ENCODE measurements at places on chromosomes 12 and 14. TPM values are rescaled to one million over a fixed set of nuclear protein-coding genes. Genes with fewer than 3 reads are reported as not detected.

The FGF23 gene
- total RNA-seq: not detected

The FGFR1OP2 gene
- total RNA-seq: 85.4 TPM

The NCOR2 gene
- total RNA-seq: 72.1 TPM

- DNase-seq: no peak
Observed at GRCh38 chr12:76109879-76110278, 25.4 kb upstream of the NAP1L1 start.

- DNase-seq: no peak
Observed at GRCh38 chr14:68208218-68208617, 388.6 kb downstream of the RAD51B start.
